ENCODE measurements at places on chromosomes 16 and 17.

- ATAC-seq = no peak
Measured at GRCh38 chr16:68433316-68433715, 15.0 kb downstream of the SMPD3 start.

DNA sequence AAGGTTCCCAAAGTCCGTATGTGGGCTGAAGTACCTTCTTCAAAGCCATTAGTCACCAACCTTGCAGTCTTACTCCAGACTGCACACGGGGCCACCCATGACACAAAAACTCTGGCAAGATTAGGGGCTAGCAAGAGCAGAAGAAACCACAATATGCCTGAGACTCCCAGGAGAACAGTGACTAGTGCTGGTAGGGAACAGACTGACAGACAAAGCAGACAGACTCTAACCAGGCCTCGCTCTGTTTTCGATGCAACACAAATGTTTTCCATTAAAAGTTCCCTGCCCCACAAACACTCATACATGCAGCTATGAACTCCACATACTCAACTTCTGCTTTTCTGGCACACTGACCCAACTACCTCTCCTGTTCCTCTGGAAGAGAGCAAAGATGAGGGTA is 102.2 kb downstream of the HIC1 start:
- peak; percentile 72 for ATAC-seq

GRCh38 chr17:43467981-43468581 is 15.7 kb upstream of the DHX8 start:
- peak; percentile 95 for ATAC-seq

- peak; percentile 96 for ATAC-seq
Measured at GRCh38 chr16:57485916-57486857, at the start of gene DOK4. Gene DOK4, minus strand, starts transcription at chr16:57486493. Its CDS starts 6,986 bp downstream, at chr16:57479507.

DNA sequence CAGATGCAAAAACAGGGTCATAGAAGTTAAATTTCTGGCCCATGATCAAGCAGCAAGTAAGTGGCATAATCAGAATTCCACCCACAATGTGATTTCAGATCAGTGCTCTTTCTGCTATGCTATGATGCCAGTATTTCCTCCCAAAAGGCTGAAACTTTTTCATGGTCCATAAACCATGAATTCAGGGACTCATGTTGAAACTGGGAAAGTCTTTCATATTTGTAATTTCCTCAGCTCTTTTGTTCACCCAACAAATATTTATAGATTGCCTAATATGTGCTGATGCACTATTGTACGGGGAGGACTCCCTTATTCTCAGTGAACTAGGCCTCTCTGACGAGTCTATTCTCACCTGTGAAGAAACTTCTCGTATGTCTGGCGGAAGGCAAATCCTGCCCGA is 156.3 kb downstream of the MYO1D start:
- no peak for ATAC-seq

DNA sequence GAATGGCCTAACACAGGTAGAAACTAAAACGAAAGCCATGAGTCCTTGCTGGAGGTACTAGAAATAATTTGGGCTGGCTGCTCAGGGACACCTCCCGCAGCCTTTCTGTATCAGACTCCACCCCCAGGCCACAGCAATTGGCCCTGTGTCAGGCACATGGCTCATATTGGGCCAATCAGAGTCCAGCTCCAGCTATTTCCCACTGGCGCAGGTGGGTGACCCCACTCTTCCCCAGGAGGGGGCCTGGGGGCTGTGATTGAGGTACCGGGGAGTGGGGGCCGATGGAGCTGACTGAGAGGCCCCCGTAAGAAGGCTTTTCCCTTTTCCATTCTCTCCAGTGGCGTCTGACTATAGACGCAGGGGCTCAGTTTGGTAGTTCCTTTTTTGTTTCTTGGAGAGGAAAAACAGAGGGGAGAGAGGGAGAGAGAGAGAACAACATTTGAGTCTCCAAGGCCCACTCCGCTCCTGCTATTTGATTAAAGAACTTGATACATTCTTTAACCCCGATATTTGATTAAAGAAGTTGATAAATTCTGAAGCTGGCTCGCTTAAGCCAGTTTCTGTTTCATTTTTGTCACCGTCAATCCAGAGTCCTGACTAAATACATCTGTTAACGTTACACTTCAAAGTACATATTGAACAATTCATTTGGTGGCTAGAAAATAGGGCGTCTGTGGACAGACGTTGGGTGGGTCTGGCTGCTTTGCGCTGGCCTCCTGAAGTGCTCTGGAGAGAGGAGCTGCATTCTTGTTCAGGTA is 26.3 kb downstream of the FOXL1 start:
- ATAC-seq = no peak

DNA sequence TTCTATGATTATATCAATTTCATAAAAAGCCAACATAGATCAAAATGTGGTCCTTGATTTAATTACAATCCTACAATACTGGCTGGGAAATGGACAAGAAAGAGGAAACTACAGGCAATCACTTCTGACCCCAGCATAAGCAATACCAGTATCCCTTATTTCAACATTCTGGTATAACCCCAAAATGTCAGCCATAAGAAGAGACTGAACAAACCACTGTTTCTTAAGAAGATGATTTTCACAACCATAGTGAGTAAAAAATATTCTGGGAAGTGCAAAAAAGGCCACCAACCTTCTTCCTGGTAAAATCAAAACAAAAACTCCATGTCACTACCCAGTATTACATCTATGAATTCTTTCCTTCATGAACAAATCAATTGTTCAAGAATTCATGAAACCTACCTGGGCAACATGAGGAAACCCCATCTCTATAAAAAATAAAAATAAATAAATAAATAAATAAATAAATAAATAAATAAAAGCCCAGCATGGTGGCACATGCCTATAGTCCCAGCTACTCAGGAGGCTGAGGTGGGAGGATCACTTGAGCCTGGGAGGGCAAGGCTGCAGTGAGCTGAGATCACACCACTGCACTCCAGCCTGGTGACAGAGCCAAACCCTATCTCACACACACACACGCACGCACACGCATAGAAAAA is 7.5 kb downstream of the N4BP1 start:
- no peak for ATAC-seq

- no peak for ATAC-seq
Measured at GRCh38 chr16:66605979-66606751, 1.7 kb downstream of the CMTM3 start.

- peak; percentile 74 for ATAC-seq
Measured at GRCh38 chr17:80832266-80832676, 159.4 kb upstream of the CHMP6 start.

GRCh38 chr17:28427371-28427770 is 21.4 kb upstream of the SLC46A1 start:
- ATAC-seq = no peak

- peak; percentile 25 for ATAC-seq
Measured at GRCh38 chr16:75099738-75100602, 16.6 kb downstream of the LDHD start.

- ATAC-seq = no peak
Measured at GRCh38 chr17:36151891-36152638, 24.4 kb downstream of the TBC1D3B start.

GRCh38 chr16:56115817-56116576 is 75.3 kb upstream of the GNAO1 start:
- ATAC-seq = no peak

DNA sequence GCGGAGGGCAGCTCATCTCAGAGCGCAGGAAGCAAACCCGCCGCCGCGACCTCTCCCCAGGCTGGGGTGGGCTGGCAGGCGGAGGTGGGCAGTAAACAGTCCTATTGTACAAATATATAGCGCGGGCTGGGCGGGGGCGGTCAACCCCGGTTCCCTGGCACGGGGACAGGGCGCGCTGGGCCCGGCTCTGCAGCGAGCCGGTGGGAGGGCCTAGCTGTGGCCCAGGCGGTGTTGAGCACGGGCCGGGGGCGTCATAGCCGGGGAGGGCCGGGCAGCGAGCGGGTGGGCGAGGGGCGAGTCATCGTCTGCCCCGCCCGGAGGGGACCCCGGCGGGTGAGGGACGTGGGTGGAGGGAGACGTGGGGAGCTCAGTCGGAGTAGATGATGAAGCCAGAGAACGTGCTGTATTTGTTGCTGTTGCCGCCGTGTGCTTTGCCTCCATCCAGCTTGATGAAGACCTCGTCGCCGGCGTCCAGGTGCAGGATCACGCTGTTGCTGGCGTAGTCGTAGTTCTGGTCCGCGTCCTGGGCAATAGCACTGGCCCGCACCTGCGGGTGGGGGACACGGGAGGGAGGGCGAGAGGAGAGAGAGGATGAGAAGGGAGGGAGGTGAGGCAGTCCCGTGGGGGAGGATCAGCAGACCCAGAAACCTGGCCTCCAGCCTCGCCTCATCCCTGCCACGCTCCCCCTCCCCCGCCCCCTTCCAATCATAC is 8.1 kb downstream of the C1QL1 start:
- no peak for ATAC-seq

GRCh38 chr17:82334622-82335394 is 1.2 kb upstream of the SECTM1 start:
- ATAC-seq = no peak

- no peak for ATAC-seq
Measured at GRCh38 chr17:36942631-36943125, 5.4 kb downstream of the LHX1 start.

All from SK-N-SH treated with all-trans-retinoic acid at 6 μM for 48 hours (cell line).